ENCODE measurements at places on chromosomes 3 and 15.

DNA sequence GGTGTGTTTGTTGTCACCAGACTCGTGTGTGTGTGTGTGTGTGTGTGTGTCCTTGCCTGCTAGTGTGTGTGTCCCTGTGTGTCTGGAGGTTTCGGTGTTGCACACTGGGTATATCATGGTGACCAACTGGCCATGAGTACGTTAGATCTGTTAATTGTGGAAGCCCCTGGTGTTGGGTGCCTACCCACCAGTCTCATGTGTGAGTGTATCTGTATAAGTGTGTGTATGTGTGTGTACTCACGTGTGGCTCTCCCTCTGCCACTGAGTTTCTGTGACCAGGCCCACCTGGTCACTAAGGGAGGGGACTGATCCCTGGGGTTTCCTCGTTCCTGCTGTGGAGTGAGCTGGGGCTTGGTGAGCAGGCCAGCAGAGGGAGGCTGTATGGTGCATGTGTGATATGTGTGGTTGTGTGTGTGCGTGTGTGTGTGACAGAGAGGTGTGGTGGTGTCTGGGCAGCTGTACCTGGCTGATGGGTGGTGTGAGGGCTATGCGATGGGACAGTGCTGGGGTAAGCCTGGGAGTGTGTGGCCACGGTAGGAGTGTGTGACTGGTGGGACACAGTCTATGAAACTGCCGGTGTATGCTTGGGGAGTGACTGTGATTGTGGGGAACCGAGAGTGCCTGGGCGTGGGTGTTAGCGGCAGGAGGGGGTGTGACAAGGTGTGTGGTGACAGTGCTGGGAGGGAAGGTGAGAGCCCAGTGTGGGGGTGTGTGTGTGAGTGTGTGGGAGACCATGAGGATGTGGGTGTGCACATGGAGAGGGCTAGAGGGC, 1.8 kb downstream of the PRKCD start:
- no peak for DNase-seq

DNA sequence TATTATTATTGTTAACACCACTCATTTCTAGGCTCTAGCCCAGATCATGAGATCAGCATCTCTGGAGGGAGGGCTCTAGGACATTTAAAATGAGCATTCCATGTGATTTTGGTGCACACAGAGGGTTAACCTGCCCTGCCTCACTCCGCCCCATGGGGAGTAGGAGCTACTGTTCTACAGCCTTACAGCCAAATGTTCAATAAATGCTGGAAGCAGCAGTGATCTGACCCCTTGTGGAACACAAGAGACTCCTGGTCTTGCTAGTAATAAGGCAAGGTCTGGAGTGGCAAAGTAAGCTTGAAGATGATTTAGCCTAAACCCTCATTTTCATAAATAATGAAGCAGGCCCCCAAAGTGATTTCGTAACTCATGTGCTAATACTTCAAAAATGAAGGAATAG, 166.4 kb upstream of the EOMES start:
- no peak for DNase-seq

- no peak for DNase-seq
Measured at GRCh38 chr3:63689285-63689684, 36.8 kb downstream of the SNTN start.

DNA sequence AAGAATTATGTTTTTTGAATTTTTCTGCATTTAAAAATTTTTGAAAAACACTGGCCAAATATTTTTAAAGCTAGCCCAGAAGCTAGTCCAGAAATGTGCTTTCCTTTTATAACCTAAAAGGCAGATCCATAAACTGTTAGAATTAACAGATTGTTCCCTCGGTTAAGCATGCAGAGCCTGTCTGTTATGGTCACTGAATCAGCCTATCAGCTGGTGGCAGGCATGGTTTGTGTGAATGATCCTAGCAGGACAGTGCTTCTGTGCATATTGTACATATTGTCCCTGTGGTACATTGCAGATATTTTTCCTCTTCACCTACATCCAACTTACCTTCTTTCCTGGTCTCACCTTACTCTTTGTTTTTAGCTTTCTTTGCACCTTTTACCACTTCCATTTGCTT, 53.3 kb downstream of the RARB start:
- no peak for DNase-seq

- no peak for DNase-seq
Measured at GRCh38 chr3:32202496-32202895, 36.0 kb upstream of the CMTM8 start.

- DNase-seq: no peak
Measured at GRCh38 chr3:141383555-141384129, 15.3 kb downstream of the ZBTB38 start.

GRCh38 chr15:100210338-100210737, 131.4 kb downstream of the ADAMTS17 start:
- DNase-seq: no peak

- DNase-seq: peak; percentile 95
Measured at GRCh38 chr3:107392549-107393165, 15.4 kb downstream of the CCDC54 start.

GRCh38 chr15:70726753-70727152, 36.6 kb downstream of the UACA start:
- DNase-seq: peak; percentile 53

DNA sequence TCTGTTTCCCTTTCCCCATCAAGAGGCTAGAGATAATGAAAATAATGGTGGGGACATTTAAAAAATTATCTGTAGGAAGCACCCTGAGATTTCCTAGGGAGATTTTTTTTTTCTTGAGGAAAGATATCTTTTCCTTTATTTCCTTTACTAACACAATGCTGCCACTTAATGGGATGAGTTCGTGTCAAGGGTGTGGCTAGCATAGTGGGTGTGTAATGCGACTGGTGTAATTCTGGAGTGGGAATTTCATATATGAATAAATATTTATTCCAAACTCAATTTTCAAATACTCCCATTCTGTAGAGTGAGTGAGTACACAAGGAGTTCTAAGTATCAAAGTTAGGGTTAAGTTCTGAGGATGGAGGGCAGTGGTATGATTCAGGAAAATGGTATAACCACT, 66.1 kb upstream of the GALNT15 start:
- DNase-seq: no peak

GRCh38 chr3:13507570-13508339, 27.6 kb downstream of the HDAC11 start:
- peak; percentile 31 for DNase-seq

DNA sequence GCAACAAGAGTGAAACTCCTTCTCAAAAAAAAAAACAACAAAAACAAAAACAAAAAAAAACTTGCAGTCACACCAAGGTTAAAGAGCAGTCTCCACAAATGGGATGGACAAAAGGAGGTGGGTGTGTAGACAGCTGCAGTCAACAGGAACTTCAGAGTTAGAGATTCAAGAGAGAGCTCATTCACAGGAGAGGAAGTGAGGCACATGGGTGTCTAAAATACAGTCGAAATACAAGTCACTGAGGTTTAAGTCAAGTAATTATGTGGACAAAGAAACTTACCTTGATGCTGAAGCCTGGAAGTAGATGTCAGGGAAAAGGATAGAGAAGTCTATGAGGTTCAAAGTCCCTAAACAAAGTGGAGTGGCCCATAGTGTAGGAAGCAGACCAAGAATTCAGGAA, 14.8 kb downstream of the MRPS11 start:
- no peak for DNase-seq

- DNase-seq: no peak
Measured at GRCh38 chr3:47601281-47601680, 22.6 kb upstream of the CSPG5 start.

DNA sequence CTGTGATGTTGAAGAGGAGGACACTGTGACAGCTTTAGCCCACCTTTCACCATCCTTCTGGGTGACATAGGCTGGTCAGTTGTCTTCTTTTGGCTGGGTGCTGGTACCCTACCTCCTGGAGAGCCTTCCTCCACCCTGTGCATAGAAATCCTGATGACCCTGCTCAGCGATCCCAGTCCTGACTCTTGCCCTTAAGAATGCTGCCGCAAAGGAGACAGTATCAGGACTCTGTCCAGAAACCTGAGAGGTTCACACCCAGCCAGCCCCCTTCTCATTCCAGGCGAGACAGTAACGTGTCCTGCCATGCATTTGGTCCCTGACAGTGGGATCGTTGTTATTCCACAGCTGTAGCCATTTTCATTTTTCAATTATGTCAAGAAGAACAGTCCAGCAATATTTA, 312.8 kb upstream of the CHRM5 start:
- peak; percentile 24 for DNase-seq

DNA sequence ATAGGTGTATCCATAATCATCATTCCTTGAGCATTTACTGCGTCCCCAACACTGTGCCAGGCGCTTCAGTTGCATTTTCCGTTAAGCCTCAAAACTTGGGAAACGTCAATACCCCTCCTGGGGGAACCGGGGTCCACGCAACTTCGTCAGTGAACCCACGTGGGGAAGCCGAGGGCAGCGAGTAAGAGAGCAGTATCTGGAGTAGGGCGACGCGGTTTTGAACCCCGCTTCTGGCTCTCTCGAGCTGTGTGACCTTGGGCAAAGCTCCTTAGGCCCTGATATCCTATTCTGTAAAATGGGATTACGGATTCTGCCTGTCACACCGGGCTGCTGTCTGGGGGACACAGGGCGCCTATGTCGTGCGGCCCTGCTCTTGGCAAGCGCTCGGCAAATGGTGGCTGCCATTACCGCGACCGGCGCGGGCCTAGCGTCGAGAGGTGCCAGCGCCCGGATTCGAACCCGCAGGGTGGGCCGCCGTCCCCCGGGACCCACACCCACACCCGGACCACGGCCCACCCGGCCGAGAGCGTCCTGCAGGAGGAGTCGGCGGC, 590 bp downstream of the POLG start:
- DNase-seq: no peak

DNA sequence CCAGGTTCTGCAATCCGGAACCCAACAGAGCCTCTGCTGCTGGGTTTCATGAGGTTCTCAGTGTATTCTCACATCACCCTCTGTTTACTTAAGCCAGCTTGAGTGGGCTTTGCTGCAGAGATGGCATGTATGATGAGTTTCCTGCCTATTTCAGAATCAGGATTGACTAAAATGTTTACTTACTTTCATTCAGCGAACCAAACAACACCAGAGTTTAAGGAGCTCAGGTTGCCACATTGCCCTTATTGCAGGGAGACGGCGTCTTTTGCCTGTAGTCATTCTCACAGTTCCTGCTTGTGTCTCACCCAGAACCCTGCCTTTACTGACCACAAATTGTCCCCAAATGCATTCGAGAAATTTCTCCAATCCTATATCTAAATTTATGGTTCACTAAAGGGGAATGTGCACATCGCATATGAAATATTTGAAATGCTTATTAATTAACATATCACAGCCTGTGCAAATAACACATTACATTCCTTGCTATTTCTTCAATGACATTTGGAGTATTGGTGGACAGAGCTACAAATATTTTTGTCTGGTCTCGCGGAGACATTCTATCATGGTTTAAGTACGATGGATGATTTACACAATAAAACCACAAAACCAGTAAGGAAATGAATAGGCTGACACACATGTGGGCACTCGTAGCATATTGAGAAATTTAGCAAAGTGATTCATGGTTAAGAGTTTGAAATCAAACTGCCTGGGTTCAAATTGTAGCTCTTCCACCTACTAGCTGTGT, 377.2 kb upstream of the CFAP20DC start:
- DNase-seq: peak; percentile 52

- DNase-seq: no peak
Measured at GRCh38 chr3:73491287-73491662, 133.5 kb downstream of the PDZRN3 start.

DNA sequence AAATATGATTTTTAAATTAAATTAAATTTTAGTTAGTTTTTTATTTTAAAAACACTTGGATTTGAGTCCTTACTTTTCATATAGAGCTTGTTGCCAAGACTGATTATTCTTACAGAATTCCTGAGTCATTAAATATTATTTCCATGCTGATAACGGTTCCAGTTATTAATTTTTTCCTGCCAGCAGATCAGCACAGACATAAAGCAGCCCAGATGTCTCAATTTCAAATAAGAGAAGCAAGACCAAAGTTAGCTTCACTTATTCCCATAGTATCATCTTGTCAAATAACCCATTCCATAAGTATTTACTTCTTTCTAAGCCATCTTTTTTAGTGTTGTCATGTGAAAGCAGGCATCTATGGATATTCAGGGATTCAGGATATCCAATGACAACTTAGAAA, 75.3 kb downstream of the SSR3 start:
- no peak for DNase-seq

DNA sequence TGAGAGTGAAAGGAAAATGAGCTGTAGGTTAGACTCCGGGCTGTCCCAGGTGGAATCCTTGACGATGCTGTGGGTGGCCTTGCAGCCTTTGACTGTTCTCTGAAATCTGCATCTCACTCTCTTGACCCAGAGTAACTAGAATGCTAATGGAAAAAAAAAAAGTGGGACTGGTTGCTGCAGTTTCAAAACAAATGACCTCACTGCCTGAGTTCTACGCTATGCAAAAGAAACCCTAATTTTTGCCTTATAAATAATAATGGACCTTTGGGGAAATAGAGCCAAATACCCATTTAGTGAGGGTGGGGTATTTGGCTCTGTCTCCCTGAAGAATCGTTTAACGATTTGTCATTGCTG, 309.7 kb upstream of the C2CD4B start:
- DNase-seq: peak; percentile 32

DNA sequence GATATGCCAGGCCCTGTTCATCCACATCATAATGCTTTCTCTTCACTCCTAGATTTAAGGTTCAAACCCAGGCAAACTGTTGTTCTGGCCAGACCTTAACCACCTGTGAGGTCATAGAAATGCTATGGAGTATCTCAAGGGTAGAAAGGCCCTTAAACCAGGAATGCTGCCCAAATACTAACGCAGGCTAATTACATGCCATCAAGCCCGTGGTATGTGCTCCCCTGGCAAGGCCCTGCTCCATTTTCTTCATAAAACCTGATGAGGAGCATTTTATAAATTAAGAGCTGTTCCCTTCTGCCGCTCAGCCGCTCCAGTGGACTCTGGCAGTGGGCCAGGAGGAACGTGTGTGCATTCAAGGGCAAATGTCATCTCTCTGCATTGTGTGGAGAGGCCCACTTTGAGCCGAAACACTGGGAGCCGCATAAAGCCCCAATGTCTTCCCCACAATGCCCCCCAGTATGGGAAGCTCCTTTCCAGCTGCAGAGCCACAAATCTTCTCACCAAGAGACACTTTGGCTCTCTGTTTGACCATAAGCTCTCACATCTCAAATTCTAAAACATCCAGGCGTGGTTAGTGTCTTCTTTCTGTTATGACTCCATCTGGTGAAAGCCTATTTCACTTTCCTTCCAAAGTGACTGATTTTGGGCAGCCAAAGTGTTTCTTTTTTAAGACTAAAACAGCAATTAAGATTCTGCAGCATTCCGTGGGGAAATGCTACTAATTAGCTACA, 210.8 kb upstream of the NR2E3 start:
- DNase-seq: peak; percentile 35

DNA sequence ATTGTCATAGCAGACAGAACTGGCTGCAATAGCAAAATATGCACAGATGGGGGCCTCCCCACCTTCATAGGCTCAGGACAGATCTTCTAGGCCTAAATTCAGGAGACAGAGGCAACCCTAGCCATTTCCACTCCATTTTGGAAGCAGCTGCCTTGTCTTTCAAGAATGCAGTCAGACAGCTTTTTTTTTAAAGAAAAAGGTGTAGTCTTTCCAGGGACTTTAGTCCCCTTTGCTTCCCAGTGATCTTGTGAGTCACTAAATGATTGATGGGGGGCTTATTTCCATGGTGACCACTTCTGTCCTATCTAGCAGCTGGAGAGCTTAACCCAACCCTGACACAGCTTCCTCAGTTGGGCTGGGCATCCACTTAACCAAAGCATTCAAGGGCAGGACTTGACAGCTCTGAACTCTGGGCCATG, 165.9 kb downstream of the TPRG1 start:
- DNase-seq: no peak

Measured in renal cortical epithelial cell (primary cell).